HFFc6 (cell line): ENCODE measurements at places on chromosomes 4 and X. TPM values are rescaled to one million over a fixed set of nuclear protein-coding genes. Genes with fewer than 3 reads are reported as not detected.

PCDH10 gene
- total RNA-seq = 25.2 to 141 TPM (median 102 TPM) in 3 replicates

BMP3 gene
- 0.21 TPM in 3 replicates for total RNA-seq

ADGRL3 gene
- total RNA-seq = not detected in 3 replicates

CT47B1 gene
- not detected in 2 replicates for total RNA-seq

PCDH7 gene
- 0.23 to 1.2 TPM (median 1.2 TPM) in 3 replicates for total RNA-seq

BEND4 gene
- total RNA-seq = not detected in 3 replicates

DNA sequence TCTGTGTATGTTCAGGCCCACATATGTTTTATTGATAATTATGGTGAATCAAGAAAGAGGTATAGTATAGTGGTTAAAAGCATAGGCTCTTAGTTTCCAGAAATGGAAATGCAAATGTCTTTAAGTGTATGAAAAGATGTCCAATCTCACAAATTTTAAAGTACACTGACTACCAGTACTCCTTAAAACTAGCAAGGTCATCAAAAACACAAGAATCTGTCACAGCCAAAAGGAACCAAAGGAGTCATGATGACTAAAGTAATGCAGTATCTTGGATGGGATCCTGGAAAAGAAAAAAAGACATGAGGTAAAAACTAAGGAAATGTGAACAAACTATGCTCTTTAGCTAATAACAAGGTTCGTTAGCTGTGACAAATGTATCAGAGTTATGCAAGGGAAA, 661 bp upstream of the RBM41 start:
- no peak for DNase-seq

- peak; percentile 67 for DNase-seq
These were observed 76.6 kb upstream of the CBLL2 start for GRCh38 chrX:22196149-22196548.

- no peak for DNase-seq
These were observed 321.6 kb upstream of the PCDH10 start for GRCh38 chr4:132827522-132827921.

DNA sequence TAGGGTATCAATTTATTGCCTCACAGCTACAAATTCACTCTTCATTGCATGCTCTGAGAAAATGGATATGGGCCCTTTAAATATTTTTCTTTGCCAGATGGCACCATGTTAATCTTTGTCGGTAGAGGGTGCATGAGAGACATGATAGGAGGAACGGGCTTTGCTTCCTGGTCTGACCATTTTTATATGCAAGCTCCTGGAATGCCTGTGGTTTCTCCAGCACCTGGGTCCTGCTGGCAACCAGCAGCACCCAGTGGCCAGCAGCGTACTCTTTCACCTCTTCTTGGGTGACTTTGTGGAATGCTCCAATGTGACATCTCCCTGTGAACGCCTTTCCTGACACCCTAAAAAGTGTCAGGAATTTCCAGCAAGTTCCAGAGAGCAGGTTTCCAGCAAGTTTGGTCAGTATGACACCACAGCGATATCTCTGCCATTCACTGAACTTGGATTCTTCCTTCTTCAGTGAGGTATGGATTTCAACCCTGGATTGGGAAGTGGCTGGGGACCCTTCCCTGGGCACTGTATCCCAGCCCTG, 140.3 kb upstream of the PGRMC2 start:
- DNase-seq = peak; percentile 68

GRCh38 chr4:145279122-145279960, 99.0 kb upstream of the OTUD4 start:
- peak; percentile 86 for DNase-seq

GRCh38 chr4:25350561-25350960, 26.5 kb upstream of the ANAPC4 start:
- peak; percentile 32 for DNase-seq

DNA sequence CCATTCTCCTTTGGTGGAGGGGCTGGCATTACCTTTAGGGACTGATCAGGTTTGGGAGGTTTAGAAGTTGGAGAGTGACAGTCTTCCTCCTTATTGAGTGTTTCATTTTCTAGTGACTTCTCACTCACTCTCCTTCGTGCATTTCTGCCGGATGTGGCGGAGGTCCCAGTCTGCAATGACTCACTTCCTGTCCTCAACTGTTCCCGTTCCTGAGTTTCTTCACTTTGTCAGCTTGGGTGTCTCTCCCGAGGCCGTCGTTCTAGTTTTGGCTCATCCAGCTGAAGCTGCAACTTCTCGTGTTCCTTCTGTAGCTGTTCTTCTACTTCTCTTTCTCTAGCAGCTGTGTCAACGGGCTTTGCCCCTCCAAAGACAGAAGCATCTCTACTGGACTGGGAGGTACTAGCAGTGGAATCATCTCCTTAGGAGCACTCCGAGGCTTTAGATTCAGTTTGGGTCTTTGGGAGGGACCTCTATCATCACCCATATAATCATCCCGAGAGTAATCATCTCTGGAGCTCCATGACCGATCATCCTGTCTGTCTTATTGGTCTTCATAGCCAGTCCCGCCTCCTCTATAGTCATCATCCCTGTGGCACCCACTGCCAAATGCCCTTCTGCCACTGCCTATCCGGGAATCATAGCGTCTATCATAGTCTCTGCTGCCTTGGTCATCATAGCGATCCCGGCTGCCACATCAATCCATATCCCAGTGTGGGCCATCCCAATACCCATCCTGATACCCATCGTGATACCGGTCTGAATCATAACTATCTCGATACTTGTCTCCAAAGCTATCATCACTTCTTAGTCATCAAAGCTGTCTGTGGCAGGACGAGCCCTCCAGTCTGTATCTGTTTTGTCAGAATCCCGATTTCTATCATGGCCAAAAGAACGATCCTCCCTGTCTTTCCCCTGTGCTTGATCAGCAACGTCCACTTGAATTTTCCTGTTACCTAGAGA, 35.3 kb upstream of the VSIG4 start:
- DNase-seq = no peak

- DNase-seq = no peak
These were observed 296.1 kb upstream of the ANKRD50 start for GRCh38 chr4:125008676-125009075.

- DNase-seq = no peak
These were observed 972.7 kb upstream of the AGA start for GRCh38 chr4:178414881-178415446.

DNA sequence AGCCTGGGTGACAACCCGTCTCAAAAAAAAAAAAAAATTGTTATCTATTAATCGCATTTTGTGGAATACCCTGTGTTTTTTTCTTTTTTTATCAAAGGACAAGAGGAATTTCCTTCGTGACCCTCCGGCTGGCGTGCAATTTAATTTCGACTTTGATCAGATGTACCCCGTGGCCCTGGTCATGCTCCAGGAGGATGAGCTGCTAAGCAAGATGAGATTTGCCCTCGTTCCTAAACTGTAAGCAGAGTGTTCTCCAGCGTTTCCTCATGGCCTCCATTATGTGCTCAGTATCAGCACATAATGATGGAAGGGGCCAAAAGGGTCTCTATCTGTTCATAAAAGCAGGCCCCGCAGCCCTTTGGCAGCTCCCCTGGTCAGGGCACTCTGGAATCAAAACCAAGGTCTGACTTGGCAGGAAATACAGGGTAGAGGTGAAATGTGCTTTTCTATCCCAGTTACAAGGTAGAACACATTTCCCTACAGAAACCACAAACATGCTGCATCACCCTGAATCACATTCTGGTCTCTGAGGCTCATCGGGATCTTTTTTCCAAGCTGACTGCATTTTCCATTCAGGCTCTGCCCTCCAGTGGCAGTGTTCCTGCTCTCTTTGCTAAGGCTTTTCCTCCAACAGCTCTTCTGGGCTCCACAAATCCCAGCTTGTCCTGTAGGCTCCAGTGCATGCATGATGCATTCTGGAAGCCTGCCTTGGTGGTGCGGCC, 24.4 kb downstream of the SYAP1 start:
- peak; percentile 80 for DNase-seq

GRCh38 chr4:156888762-156889161, 82.8 kb downstream of the PDGFC start:
- DNase-seq = peak; percentile 83

DNA sequence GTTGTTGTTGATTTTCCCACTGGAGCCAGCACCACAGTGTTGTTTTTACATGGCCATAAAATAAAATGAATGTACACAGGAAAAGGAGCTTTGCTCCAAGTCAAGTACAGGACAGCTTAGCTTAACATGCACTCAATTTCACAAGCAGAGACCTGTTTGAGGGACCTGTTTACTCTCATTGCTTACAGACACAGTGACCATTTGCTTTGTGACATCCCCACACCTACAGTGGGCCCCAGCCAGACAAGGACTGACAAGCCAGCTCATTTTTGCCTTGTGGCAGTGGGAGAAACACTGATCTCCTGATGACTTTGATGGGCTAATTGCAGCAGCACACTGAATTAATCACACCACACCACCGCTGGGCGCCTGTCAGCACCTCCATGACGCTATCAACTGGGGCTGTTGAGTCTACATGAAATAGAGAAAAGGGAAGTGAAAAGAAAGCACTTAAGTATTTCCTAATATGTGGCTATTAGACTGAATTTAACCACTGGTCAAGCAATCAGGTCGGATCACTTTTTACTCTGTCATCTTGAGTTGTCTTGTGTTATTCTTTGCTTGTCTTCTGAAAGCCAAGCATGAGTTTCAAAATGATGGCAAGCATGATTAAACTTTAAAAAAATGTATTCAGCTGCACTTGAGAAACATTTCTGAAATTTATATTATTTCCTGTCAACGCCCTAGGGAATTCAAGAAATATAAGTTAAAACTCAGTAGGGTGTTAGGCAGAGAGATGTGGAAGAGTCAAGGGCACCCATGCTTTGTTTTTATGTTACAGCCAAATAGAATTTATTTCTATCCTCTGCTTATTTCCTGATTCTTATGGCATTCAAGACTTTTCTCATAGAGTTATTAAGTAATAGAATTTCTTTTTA, 557.7 kb downstream of the RAB28 start:
- no peak for DNase-seq

- DNase-seq = peak; percentile 54
These were observed 11.3 kb upstream of the MYOZ2 start for GRCh38 chr4:119124352-119124751.

GRCh38 chr4:107182347-107182746, 146.2 kb upstream of the DKK2 start:
- no peak for DNase-seq

DNA sequence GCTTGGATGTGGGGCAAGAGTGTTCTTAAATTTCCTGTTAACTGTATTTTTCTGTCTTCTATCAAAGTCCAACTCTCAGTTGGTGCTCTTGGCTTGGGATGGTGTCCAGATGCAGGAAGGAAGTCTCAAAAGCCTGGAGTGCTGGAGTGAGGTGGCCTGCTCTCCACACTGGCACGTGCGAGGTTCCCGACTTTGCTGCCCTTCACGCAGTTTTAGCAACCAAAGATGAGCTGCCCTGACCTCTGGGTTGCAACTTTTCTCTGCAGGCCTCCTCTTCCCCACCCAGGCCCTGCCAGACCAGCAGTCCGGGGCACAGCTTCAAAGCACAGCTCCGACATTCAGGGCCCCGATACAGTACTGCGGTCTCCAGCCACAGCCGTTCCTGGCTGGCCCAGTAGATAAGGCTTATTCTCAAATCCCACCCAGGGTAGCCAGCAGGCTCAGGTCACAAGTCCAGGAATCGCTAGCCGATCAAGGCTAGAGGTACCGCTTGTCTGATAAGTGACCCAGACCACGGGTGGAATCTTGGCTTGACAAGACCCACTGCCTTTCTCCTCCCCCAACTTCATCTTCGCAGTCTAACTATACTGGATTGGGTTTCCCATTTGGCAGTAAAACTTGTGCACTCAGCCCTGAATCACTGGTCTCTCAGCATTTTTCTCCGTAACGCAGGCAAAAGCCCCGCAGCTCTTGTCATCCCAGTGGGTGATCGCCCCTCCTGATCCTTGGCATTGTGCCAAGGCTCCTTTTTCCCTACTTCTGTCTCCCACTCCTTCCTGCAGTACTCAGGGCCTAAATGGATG, 21.8 kb upstream of the JADE1 start:
- no peak for DNase-seq

DNA sequence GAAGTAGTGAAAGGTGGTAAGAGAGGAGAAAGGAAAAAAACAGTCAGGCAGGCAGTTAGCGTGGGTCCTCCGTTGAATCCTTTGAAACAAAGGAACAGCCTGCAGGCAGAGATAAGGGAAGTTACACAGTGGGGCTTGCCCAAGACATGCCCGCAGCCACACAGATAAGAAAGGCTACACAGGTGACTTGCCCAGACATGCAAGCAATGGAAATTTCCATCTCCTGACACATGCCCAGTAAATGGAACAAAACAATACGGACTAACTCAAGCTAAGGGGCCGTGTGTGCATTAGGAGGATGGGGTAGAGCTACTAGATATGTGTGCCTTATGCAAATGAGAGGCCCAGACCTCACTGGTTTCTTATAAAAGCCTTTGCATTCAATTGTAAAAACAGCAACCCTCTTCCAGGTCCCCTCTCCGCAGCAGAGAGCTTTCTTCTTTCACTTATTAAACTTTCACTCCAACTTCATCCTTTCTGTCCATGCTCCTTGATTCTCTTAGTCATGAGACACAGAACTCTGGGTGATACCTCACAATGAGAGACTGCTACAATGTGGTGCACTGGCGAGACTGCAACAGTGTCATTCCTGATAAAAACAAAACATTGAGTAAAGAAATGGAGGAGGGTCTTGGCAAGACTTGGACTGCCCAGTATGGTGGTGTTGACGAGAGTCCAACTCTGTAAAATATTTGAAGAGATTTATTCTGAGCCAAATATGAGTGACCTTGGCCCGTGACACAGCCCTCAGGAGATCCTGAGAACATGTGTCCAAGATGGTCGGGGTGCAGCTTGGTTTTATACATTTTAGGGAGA, 997.4 kb upstream of the PRKX start:
- DNase-seq = no peak

DNA sequence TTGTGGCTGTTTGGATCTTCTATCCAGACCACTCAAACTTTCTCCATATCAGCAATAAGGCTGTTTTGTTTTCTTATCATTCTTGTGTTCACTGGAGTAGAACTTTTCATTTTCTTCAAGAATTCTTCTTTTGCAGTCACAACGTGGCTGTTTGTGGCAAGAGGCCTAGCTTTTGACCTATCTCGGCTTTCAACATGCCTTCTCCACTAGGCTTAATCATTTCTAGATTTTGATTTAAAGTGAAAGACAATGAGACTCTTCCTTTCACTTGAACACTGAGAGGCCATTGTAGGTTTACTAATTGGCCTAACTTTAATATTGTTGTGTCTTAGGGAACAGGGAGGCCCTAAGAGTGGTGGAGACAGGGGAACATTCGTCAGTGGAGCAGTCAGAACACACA, 19.1 kb downstream of the FGF2 start:
- DNase-seq = no peak

GRCh38 chr4:134665429-134665828, 463.8 kb upstream of the PABPC4L start:
- no peak for DNase-seq

- no peak for DNase-seq
These were observed 27.2 kb upstream of the CD40LG start for GRCh38 chrX:136620780-136621179.
